Stomach (tissue), 19 donors: ENCODE measurements at places on chromosomes 11 and 22. TPM values are rescaled to one million over a fixed set of nuclear protein-coding genes. Genes with fewer than 3 reads are reported as not detected.
A peak's percentile ranks its signal among the peaks of the same experiment; 100 is the strongest.

GRCh38 chr22:42895087-42895486 is 38.0 kb upstream of the ARFGAP3 start:
- H3K4me3 ChIP-seq: no peak overlapping the region
- no peaks in the 10 kb centered on the region for H3K27me3 ChIP-seq
- DNase-seq: peak; percentile 40
- H3K36me3 ChIP-seq: peaks cover 18% of the 10 kb centered on the region

GRCh38 chr11:48043991-48044512 is 63.7 kb downstream of the PTPRJ start:
- no peaks in the 10 kb centered on the region for H3K36me3 ChIP-seq
- H3K4me3 ChIP-seq: no peak overlapping the region
- peaks cover 57% of the 10 kb centered on the region for H3K4me1 ChIP-seq
- peak overlapping the region; percentile 66 for H3K27ac ChIP-seq
- no peak for DNase-seq
- no peaks in the 10 kb centered on the region for H3K27me3 ChIP-seq

- H3K4me1 ChIP-seq: peaks cover 47% of the 10 kb centered on the region
- H3K27me3 ChIP-seq: no peaks in the 10 kb centered on the region
- peaks cover 23% of the 10 kb centered on the region for H3K36me3 ChIP-seq
Measured at GRCh38 chr22:23251445-23252093, 71.3 kb downstream of the BCR start.

- H3K27ac ChIP-seq: no peak overlapping the region
- H3K36me3 ChIP-seq: no peaks in the 10 kb centered on the region
- peaks cover 44% of the 10 kb centered on the region for H3K27me3 ChIP-seq
- H3K4me1 ChIP-seq: peaks cover 29% of the 10 kb centered on the region
- DNase-seq: no peak
Measured at GRCh38 chr22:19167106-19167869, 11.2 kb downstream of the SLC25A1 start.

DNA sequence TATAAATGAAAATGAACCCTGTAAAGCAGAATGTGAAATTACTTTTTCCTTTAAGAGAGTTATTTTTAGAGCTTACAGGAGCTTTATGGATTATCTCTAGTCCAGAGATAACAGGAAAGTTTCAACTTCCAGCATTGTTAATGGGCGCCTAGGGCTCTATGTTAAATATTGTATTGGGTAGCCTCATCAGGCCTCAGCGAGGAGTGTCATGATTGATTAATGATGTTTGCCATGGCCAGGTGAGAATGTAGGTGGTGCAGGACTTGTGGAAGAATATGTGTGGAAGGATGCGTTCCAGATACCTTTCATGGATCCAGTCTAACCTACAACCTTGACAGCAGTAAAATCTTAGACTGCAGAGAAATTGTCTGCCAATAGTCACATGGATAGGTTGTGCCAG is 50.6 kb downstream of the ME3 start:
- no peak for DNase-seq
- H3K27ac ChIP-seq: peak overlapping the region; percentile 45
- H3K36me3 ChIP-seq: no peaks in the 10 kb centered on the region
- no peaks in the 10 kb centered on the region for H3K4me1 ChIP-seq
- H3K27me3 ChIP-seq: no peaks in the 10 kb centered on the region
- H3K4me3 ChIP-seq: no peak overlapping the region

DNA sequence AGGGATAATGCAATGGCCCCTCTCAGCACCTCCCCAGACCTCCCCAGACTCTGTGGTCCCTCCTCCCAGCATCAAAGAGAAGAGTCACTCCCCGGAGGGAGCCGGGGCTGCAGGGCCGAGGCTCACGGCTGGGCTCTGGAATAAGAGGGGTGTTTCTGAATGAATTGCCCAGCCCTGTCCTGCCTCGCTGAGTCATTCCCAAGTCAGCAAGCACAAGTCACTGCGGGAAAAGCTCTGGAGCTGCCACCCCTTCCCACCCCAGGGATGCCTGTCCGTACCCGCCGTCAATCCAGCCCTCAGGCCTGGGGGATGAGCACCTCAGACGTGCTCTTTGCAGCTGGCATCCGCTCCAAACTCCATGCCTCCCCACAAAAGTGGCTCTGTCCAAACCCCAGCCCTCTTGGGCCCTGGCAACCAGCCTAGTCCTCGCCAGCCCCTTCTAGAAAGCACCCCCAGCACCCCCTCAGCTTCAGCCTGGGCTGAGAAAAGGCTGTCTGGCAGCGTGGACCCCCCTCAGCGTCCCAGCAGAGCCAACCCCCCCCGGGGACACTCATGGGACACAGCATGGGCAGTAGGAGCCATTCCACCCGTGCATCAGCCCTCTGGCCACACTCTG is 22.7 kb downstream of the CELSR1 start:
- no peak for DNase-seq
- no peaks in the 10 kb centered on the region for H3K27me3 ChIP-seq
- H3K4me3 ChIP-seq: no peak overlapping the region

DNA sequence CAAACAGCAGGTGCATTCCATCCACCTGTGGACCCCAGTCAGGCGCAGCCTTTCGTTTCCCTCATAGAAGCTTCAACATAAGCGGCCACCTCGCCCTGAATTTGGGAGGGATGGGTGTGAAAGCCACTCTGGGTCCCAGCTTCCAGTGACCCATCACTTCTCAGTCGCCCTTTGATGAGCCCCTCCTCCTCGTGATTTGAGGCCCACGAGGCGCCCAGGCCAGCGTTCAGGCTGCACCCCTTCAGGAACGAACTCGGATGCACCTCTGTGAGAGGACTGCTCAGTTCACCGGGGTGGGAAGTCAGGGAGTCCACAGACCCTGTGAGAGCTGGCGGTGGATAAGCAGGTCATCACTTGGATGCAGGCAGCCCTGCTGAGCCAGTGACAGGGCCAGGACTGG is 1118.2 kb downstream of the BRD1 start:
- no peak for DNase-seq
- H3K27ac ChIP-seq: no peak overlapping the region
- no peak overlapping the region for H3K4me3 ChIP-seq
- no peaks in the 10 kb centered on the region for H3K27me3 ChIP-seq

GRCh38 chr11:11038782-11039181 is 180.9 kb upstream of the ZBED5 start:
- no peak for DNase-seq
- no peaks in the 10 kb centered on the region for H3K27me3 ChIP-seq
- H3K4me1 ChIP-seq: peaks cover 27% of the 10 kb centered on the region
- no peak overlapping the region for H3K4me3 ChIP-seq
- H3K36me3 ChIP-seq: no peaks in the 10 kb centered on the region

GRCh38 chr22:35961480-35962295 is 66.9 kb downstream of the RBFOX2 start:
- H3K27ac ChIP-seq: peak overlapping the region; percentile 44
- no peaks in the 10 kb centered on the region for H3K27me3 ChIP-seq
- no peak for DNase-seq
- H3K4me1 ChIP-seq: peaks cover 41% of the 10 kb centered on the region
- H3K4me3 ChIP-seq: no peak overlapping the region

DNA sequence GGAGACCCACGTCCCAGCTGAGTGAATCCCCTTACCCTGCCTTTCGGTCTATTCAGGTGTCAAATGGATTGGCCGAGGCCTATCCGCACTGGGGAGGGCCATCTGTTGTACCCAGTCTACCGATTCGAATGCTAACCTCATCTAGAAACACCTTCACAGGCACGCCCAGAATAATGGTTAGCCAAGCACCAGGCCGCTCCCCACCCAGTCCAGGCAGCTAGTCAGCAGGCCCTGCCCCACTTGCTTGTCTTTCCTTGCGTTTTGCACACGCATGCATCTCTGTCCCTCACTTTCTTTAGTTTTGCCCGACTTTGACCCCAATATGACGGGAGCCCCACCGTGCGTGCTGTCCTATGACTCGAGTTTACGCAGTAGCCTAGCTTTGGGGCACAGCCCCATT is 31.7 kb downstream of the PARVB start:
- DNase-seq: no peak
- no peak overlapping the region for H3K4me3 ChIP-seq
- H3K27ac ChIP-seq: no peak overlapping the region
- peaks cover 13% of the 10 kb centered on the region for H3K4me1 ChIP-seq
- H3K36me3 ChIP-seq: no peaks in the 10 kb centered on the region

- H3K27me3 ChIP-seq: no peaks in the 10 kb centered on the region
- no peak overlapping the region for H3K27ac ChIP-seq
- H3K4me1 ChIP-seq: no peaks in the 10 kb centered on the region
- H3K4me3 ChIP-seq: no peak overlapping the region
Measured at GRCh38 chr11:26322335-26323067, 9.4 kb upstream of the ANO3 start.

DNA sequence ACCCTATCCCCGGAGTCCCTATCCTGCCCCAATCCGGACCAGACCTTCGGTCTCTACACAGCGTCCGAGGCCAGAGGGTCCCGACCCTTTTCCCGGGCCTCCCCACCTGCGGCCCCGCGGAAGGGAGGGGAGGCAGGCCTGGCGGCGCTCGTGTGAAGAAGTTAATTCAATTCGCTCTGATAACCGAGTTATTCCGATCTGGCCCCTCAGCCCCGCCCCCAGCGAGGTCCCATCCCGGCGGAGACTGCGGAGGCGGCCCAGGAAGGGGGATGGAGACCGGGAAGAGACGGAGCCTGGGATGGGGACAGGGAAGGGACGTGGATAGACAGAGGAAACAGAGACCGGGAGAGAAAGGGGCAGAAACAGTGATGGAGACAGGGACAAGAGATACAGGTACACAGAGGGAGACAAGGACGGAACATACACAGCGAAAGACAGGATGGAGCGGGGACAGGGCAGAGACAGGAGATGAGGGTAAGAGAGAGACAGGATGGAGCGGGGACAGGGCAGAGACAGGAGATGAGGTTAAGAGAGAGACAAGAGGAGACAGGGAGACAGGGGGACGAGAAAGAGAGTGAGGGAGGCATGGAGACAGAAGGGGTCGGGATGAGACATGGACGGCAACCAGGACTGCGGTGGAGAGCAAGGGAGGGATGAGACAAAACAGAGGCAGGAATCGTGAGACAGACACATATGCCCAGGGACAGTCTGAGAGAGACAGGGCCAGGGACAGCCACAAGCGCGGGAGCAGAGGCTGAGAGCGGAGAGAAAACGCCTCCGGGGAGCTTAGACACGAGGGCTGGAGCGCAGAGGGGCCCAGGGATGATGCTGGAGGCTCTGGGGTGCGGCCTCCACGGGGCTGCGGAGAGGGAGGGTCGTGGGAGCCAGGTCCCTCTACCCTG is 636 bp upstream of the PHOX2A start:
- no peak overlapping the region for H3K27ac ChIP-seq
- H3K4me1 ChIP-seq: peaks cover 34% of the 10 kb centered on the region
- no peaks in the 10 kb centered on the region for H3K36me3 ChIP-seq
- H3K4me3 ChIP-seq: peak overlapping the region; percentile 19

- H3K36me3 ChIP-seq: no peaks in the 10 kb centered on the region
- DNase-seq: peak; percentile 45
- peak overlapping the region; percentile 89 for H3K27ac ChIP-seq
- peak overlapping the region; percentile 90 for H3K4me3 ChIP-seq
- peaks cover 85% of the 10 kb centered on the region for H3K4me1 ChIP-seq
- peaks cover 8% of the 10 kb centered on the region for H3K27me3 ChIP-seq
Measured at GRCh38 chr22:29307596-29308147, 1.2 kb downstream of the GAS2L1 start.

DNA sequence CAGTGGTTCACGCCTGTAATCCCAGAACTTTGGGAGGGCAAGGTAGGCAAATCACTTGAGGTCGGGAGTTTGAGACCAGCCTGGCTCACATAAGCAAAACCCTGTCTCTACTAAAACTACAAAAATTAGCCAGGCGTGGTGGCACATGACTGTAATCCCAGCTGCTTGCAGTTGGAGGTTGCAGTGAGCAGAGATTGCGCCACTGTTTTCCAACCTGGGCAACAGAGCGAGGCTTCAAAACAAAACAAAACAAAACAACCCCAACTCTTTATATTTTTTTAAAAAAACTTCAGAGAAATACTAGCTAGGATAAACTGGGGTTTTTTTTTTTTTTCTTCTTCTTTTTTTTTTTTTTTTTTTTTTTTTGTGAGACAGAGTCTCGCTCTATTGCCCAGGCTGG is 31.8 kb upstream of the RAPSN start:
- H3K4me1 ChIP-seq: no peaks in the 10 kb centered on the region
- DNase-seq: no peak
- H3K27ac ChIP-seq: no peak overlapping the region
- peaks cover 100% of the 10 kb centered on the region for H3K36me3 ChIP-seq
- no peak overlapping the region for H3K4me3 ChIP-seq
- H3K27me3 ChIP-seq: no peaks in the 10 kb centered on the region

DNA sequence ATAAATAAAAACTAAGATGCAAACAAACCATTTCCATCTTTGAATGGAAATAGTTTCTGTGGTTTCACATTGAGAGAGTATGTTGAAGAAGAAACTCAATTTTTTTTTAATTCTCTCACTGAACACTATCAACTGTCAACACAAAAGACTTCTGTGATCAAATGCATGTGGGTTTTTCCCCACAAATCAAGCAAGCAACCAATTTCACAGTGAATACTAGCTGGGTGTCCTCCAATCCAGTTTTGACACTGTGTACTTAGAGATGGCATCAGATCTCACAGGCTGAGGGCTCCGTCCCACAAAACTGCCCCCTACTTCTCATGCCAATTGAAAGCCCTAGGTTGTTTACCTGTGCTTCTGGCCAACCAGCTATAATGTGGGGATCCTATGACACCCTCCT is 34.5 kb downstream of the CTSC start:
- no peak overlapping the region for H3K27ac ChIP-seq
- H3K27me3 ChIP-seq: no peaks in the 10 kb centered on the region
- H3K36me3 ChIP-seq: peaks cover 27% of the 10 kb centered on the region
- H3K4me3 ChIP-seq: no peak overlapping the region
- no peaks in the 10 kb centered on the region for H3K4me1 ChIP-seq

GRCh38 chr11:68966894-68967780 is 13.6 kb downstream of the MRGPRD start:
- no peak overlapping the region for H3K27ac ChIP-seq
- no peak for DNase-seq
- H3K27me3 ChIP-seq: no peaks in the 10 kb centered on the region
- H3K36me3 ChIP-seq: no peaks in the 10 kb centered on the region

The TIGD3 gene
- total RNA-seq: not detected

The ABCG4 gene
- 0.37 TPM for total RNA-seq

The CDC42EP1 gene
- 64.2 TPM for total RNA-seq

The UBQLNL gene
- total RNA-seq: not detected

The MUC5AC gene
- total RNA-seq: 830 TPM

The AMPD3 gene
- total RNA-seq: 20.4 TPM

The SLCO2B1 gene
- total RNA-seq: 68.2 TPM

The OR51I2 gene
- total RNA-seq: not detected

The OR10D3 gene
- total RNA-seq: not detected

The NXPE1 gene
- total RNA-seq: not detected

The TPBGL gene
- not detected for total RNA-seq

The RCN1 gene
- 3.5 TPM for total RNA-seq
